Fibroblast of skin of abdomen (primary cell): ENCODE measurements at places on chromosomes 1 and 21.
A peak's percentile ranks its signal among the peaks of the same experiment; 100 is the strongest.

- DNase-seq: peak; percentile 33
Measured at GRCh38 chr1:70142075-70142474, 63.3 kb downstream of the LRRC40 start.

GRCh38 chr1:29286194-29286767 is 50.0 kb downstream of the PTPRU start:
- DNase-seq: no peak

- DNase-seq: peak; percentile 70
Measured at GRCh38 chr1:201649761-201650622, 111.1 kb downstream of the NAV1 start.

DNA sequence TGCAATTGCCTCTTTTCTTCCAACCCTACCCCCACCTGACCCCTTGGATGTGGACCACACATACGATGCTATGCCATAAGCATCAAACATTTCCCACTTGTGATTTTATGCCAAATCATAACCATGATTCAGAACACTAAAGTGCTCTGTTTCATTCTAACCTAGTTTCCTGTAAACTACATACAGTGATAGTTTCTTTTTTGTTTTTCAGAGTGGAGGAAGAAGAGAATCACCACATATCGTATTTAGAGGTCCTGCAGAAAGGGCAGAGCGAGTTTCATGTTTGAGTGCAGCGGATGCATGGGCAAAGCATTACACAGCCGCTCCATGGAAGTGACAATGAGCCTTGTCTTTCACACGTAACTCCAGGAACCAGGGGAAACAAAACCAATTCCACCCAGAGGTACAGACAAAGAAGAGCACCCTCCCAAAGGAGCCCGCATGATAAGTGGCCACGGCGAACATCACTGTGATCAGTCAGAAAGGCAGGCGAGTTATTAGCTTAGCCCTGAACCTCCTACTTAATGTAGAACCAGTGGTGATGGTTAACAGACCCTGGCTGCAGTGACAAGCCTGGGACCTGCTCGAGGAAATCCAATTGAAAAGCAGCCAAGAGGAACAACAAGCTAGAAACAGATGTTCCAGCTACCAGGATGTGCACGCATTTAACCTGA is 64.0 kb upstream of the ZNF281 start:
- DNase-seq: peak; percentile 46

DNA sequence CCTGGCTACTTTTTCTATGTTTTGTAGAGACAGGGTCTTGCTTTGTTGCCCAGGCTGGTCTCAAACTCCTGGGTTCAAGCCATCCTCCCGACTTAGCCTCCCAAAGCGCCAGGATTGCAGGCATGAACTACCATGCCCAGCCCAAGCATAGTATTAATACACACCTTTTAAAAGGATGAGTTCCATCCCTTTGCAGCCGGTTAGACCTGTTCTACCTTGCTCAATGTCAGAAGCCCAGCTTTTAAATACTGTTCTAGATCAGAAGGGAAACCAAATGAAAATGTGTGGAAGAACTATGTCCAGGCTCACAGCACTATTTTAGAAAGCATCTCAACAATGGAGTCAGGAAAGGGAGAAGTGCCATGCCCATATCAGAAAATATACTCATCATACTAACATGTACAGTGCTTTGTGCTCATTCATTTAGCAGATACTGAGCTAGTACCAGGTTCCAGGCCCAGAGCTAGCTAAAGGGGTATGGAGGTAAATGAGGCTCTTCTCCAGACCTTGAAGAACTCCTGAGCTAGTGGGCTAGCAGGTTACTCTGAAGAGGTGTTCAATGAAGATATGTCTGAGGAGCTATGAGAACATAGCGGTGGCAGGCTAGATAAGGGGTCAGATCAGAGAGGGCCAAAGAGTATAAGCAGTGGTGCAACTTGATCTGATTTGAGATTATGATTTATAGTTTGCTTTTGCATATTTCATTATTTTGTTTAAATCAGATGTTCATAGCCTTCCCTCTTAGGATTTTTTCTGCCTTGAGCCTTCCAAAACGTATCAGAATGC is 78.2 kb downstream of the RNF220 start:
- DNase-seq: no peak

- DNase-seq: no peak
Measured at GRCh38 chr1:35642471-35642955, 1.2 kb upstream of the PSMB2 start.

GRCh38 chr1:79052829-79053449 is 46.4 kb upstream of the ADGRL4 start:
- no peak for DNase-seq

- no peak for DNase-seq
Measured at GRCh38 chr1:105686874-105687690, 1369.4 kb upstream of the PRMT6 start.

DNA sequence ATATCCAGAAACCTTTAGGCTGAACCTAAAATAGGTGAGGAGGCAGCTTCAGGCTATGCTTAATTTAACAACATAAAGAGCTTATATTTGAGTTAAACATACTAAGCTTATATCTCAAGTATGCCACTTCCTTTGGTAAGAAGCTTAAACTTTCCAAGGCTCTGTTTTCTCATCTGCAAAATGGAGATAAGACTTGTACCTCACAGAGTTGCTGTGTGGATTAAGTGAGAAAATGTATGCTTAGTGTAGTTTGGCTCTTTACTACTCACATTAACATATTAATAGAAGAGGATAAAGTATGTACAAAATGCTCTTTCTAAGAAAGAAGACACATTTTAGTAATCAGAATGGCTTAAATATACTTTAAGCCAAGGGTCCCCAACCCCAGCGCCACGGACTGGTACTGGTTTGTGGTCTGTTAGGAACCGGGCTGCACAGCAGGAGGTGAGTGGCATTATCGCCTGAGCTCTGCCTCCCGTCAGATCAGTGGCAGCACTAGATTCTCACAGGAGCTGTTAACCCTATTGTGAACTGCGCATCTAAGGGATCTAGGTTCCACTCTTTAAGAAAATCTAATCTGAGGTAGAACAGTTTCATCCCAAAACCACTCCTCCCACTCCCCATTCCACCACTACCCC is 77.2 kb downstream of the HS2ST1 start:
- DNase-seq: no peak

DNA sequence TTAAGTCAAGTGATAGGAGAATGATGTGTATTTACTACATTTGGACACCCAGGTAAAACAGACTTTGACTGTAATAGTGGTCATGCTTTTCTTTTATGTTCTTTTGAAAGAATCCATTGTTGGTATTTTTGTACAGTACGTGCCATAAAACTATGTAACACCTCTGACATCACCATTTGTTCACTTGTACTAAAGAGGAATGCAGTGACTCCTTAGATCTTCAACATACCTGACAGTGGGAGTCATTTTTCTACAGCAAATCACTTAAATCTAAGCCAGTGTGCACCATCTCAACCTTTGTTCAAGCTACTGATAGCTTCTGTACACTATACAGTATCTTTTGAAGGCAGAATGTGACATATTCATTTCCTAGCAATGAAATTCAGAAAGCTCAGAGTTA is 6.3 kb upstream of the PLD5 start:
- peak; percentile 3 for DNase-seq

GRCh38 chr1:154441241-154441888 is 36.2 kb downstream of the IL6R start:
- DNase-seq: no peak

- DNase-seq: no peak
Measured at GRCh38 chr1:175540896-175541645, 202.3 kb downstream of the TNR start.

DNA sequence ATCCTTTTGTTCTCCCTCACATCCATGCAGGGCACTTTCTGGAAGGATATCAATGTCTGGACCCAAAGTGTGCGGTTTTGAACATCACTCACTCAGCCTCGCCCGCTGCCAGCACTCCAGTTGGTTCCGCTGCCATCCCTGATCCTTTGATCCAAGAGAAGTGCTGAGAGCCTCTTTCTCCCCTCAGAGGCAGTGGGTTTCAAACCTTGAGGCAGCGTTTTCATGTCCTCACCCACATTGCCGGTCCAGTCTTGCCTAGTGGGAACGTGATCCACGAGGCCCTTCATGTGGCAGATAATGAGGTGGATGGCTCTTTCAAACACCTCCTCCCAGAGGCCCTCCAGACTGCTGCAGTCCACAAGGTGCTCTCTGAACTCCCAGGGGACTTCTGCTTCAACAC is 122.2 kb downstream of the ACTL8 start:
- no peak for DNase-seq

DNA sequence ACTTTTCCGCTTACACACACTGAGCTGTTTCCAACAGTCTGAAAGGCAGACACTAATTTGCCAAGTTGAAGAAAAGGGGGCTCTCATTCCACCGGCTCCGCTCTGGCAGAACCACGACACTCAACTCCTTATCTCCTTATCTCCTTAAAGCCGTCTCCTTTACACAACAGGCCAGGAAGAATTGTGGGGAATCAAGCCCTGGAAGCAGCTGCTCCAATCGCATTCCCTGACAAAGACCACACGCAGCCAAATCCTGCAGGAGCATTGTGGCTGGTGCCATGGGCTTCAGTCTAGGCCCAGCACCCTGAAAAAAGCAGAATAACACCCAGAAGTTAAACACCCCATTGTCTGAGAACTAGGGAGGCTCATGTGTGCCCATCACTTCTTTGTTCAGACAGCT is 24.1 kb downstream of the SUSD4 start:
- DNase-seq: no peak

- DNase-seq: no peak
Measured at GRCh38 chr1:166972193-166972592, 3.1 kb downstream of the ILDR2 start.

GRCh38 chr1:232162001-232162400 is 467.9 kb downstream of the SIPA1L2 start:
- no peak for DNase-seq

DNA sequence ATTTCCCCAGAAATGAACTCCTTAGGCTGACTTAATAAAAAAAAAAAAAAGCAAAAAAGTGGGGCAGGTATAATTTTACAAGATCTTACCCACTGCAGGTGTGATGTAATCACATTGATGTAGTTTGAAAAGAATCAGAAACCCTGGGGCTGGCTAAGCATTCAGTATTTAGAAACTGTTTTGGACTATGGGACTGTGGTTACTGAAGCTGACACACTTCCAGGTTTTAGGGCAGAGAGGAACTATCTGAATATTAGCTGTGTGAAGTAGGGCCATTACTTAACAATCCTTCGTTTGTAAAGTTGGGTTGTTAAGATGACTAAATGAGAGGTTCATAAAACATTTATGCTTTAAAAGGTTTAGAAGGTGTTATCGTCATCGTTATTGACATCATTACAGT is 165.3 kb downstream of the FASLG start:
- DNase-seq: no peak

GRCh38 chr1:119101563-119101962 is 38.9 kb downstream of the WARS2 start:
- DNase-seq: peak; percentile 71

DNA sequence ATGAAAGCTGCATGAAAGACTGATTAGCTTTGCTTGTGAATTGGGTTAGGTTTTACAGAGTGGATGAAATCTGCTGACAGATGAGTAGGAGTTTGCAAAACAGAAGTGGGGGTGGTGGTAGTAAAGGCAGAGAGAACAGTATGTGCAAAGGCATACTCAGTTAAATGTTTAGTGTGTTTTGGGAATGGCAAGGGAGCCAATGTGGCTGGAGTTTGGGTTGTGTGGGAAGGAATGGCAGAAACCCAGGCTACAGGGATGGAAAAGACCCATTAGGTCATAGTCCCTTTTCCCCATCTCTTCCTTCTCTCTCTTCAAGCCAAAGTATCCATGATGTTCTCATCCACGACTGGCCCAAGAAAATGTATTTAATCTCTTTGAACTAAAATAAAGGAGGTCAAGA is 362.2 kb upstream of the LYPLAL1 start:
- no peak for DNase-seq

GRCh38 chr21:42724226-42724920 is 71.0 kb downstream of the PDE9A start:
- peak; percentile 60 for DNase-seq

- no peak for DNase-seq
Measured at GRCh38 chr1:25197982-25198662, 34.2 kb downstream of the SYF2 start.

- DNase-seq: peak; percentile 60
Measured at GRCh38 chr1:78447086-78447485, 43.7 kb upstream of the PTGFR start.

GRCh38 chr1:78032996-78033796 is 12.6 kb upstream of the GIPC2 start:
- DNase-seq: no peak

DNA sequence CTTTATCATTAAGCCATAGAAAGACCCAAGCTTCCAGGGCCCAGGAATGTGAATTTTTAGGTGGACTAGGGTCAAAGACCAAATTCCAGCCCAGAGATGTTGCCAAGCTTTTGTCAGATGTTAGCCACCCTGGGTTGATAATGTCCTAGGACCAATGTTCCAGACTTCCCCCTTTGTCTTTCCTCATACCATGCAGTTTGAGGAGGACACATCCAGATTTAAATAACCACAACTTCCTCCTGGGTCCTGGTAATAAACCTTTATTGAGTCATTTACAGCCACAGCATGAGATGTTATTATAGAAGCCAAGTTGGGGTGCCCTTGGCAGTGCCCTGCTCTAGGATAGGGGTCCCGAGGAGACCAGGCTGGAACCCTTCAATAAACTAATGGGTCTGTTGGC is 5.9 kb downstream of the TNR start:
- no peak for DNase-seq

DNA sequence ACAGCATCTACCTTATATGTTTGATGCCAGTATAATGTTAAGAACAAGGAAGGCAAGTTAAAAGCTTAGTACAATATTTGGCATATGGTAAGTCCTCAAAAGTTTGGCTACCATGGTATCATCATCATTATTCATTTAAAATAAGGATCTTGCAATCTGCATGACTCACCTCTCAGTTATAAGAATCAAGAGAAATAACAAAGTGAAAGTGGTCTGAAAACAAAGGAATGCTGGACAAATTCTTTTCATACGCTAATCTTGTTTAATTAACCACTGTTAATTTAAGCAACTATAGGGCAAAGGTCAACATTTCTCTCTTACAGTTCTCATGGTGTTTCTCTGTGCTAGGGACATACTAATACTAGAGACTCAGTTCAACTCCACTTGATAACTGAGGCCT is 13.0 kb upstream of the CLDN19 start:
- DNase-seq: peak; percentile 45

GRCh38 chr21:29477347-29477746 is 178.6 kb downstream of the BACH1 start:
- no peak for DNase-seq

GRCh38 chr21:15192243-15192642 is 127.4 kb upstream of the NRIP1 start:
- no peak for DNase-seq
